ENCODE measurements at places on chromosomes 12 and 14.

- DNase-seq = no peak
Observed at GRCh38 chr12:95115641-95116040, 42.2 kb upstream of the NR2C1 start.

- DNase-seq = no peak
Observed at GRCh38 chr12:99418379-99418778, 229.2 kb upstream of the GARIN6 start.

GRCh38 chr14:31752867-31753661 lies 191.9 kb downstream of the NUBPL start:
- no peak for DNase-seq

GRCh38 chr12:42564996-42565395 lies 24.6 kb downstream of the PRICKLE1 start:
- DNase-seq = no peak

DNA sequence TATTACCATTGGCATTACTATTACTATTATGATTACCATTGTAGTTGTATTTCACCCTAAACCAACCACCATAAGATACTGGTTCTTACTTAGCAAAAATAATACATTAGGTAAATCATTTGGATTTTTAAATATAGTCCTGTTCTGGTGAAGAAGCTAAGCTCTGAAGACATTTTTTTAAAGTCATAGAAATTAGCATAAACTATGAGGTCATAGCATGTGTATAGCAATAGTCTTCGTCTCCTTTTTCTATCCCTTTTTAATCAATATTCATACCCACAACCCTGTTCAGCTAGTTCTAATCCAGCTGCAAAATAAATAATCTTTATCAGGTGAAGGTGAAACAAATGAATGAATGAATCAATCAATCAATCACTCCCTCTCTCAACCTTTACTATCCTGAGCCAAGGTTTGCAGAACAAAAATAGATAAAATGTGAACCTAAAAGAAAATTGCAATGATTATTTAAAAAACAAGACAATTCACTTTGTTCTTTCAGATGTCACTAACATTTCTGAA lies 134.5 kb downstream of the STXBP6 start:
- no peak for DNase-seq

Measured in activated CD8-positive, alpha-beta memory T cell treated with anti-CD3 and anti-CD28 coated beads, Interleukin-2, amount 50 U/mL, for 4 hours (primary cell).